ENCODE measurements at places on chromosomes 6 and 20.

- no peak for DNase-seq
These were observed 38.4 kb upstream of the GCNT2 start for GRCh38 chr6:10482636-10483257.

- DNase-seq, result no peak
These were observed 95.8 kb upstream of the GCM1 start for GRCh38 chr6:53244399-53244931.

- DNase-seq, result no peak
These were observed 512.0 kb downstream of the CDKAL1 start for GRCh38 chr6:21046276-21046675.

GRCh38 chr6:157944983-157945931, 36.4 kb upstream of the SYNJ2 start:
- no peak for DNase-seq

DNA sequence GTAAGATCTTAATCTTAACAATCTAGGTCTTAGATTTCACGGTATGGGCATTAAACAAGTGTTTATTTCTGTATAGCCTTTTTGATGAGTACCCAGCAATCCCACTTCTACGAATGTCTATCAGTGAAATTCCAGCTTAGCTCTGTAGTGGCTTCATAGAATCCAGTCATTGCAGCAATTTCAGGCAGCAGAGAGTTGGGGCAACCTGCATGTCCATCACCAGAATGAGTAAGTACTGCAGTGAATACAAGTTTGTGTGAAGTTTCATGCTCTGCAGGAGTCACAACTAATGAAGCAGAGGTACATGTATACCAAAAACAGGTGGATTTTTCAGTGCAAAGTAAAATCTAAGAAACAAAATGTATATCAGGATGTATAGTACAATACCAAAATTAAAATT, 151.7 kb downstream of the OR2B2 start:
- no peak for DNase-seq

DNA sequence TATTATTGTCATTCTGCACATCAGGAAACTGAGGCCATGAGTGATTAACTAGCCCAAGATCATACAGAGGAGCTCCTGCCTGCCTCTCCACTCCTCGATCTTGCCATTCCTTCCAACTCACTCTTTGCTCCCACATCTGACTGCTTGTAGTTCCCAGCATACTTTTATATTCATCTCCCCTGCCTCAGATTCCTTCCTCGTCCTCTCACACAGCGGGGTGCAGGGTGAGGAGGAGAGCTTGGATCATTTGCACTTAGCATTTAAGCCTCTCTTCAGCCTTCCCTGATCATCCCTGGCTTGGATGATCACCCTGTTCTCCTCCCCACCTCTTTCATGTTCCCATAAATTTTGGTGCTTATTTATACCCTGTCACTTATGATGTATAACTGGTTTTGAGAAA, 515.1 kb upstream of the SOX4 start:
- no peak for DNase-seq

GRCh38 chr20:37223053-37223452, 38.6 kb downstream of the GHRH start:
- DNase-seq, result no peak

DNA sequence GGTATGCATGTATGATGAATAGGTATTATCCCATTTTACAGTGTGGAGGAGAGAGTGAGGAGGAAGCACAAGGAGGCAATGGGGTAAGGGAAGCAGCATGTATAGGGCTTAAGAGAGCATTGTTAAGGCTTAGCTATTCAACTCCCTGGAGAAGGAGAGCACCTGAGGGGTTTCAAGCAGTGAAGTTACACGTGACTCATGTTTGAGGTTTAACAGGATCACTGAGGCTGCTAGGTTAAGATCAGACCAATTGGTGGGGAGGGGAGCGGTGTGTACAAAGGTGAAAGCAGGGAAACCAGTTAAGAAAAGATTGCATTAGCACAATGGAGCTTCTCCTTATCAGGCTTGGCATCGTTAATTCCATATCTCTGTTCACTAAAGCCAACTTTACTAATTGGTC, 64.4 kb upstream of the NHSL1 start:
- DNase-seq, result no peak

DNA sequence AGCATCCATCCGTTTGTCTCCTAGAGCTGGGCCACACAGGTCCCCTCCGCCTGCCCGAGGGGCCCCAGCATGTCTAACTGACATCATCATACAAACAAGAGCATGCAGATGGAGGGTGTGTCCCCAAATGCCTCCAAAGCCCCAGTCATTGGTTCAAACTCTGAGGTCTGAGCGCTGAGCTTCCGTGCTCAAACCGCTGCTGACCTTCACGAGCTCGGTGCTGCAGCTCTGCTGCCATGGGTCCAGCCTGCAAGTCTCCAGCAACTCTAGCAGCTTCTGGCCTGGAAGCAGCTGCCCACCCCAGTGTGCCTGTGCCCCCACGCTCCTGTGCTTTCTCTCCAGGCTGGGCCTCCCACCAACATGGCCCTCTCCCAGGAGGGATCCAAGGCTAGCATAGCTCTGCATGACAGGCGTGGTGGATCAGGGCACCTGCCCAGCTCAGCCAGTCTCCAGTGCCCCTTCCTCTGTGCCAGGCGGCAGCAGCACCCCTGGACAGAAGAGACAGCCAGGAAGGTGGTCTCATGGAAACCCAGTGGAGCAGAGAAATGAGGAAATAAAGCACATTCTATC, 131.6 kb upstream of the PMEPA1 start:
- DNase-seq, result no peak

GRCh38 chr6:14656078-14656521, 538.5 kb downstream of the CD83 start:
- no peak for DNase-seq

GRCh38 chr6:141464490-141464889, 668.2 kb upstream of the GJE1 start:
- peak; percentile 99 for DNase-seq
